ENCODE measurements at places on chromosomes 5 and 9.

DNA sequence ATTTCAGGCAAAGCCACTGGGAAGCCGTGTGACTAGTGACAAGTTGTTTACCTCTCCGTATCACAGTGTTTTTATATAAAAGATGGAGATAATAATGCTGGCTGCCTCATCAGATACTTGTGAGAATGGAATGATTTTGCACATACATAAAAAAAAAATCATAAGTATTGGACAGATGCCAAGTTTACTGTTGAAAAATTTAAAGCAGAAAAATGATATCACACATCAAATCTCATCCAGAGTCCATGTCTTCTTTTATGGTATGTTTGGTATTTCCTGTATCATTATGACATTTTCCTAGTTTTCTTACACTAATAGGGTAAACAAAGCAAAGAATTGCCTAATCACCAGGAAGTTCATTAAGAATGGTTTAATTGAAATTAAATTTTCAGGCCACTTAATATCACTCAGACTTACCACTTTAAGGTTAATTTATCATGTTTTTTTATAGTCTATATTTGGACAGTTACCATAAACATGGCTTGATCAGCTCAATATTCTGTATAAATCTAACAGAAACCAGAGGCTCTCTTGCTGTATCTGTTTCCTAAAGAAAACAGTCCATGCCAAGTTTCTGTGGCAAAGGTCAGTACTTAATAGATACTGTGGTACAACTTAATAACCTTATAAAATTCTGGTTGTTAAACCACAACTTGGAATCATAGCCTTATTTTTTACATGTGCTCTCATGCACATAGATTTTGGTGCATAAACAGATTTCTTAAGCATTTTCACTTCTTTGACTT is 656.5 kb upstream of the RIOK2 start:
- peak; percentile 10 for DNase-seq

DNA sequence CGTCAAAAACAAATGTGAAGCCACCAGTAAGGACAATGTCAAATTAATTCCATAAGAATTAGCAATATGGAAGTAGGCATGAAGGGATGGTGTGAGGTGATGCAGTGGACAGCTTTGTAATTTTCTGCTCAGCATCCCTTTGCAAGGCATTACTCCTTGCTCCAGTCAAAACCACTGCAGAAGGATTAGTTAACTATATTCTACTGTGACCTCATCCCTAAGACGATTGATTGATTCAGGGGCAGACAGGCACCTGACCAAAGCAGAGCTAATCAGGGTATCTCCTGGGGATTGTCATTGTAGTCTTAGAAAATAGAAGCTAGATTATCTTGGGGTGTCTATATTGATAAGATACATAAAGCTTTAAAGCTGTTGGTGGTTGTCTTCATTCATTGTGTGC is 98.7 kb downstream of the NMUR2 start:
- DNase-seq, result no peak

GRCh38 chr5:53948598-53948997 is 361.8 kb downstream of the ARL15 start:
- no peak for DNase-seq

DNA sequence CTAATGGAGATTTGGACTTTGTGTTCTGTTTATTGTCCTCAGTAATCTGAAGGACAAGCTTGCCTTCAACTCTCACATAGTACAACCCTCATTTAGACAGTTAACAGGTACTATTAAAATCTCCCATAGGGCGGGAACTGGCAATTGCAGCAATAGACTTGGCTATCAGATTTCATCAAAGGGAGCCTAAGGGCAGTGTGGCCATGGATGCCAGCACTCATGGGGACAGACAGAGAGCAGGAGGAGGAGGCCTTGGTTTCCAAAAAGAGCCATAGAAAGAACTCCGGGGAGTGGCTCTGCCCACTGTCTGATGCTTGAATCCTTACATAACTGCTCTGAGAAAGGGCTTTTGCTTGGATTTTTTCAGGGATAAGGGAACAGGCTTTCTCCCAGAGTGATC is 6.8 kb downstream of the SLC36A1 start:
- DNase-seq, result no peak

- DNase-seq, result peak; percentile 28
These were observed 157.7 kb downstream of the SLF1 start for GRCh38 chr5:94776167-94776566.

- no peak for DNase-seq
These were observed 52.3 kb downstream of the PSD2 start for GRCh38 chr5:139847790-139848507.

- no peak for DNase-seq
These were observed 70.5 kb downstream of the APBA1 start for GRCh38 chr9:69601698-69602097.

DNA sequence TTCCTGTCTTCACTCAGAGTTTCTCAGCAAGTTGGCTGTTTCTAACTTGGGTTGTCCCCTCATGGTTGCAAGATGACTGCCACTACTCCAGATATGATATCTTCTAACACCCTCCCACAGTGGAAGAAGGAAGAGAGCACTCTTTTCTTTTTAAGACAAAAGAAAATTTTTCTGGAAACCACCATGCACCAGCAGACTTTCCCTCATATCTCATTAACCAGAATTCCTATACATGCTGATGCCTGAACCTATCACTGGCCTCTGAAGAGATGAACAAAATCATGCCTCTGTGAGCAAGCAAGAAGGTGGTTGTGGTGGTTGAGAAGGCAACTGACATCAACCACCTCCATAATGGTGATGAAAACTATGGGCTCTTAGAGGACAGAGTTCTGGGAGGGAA is 56.8 kb downstream of the FEM1C start:
- no peak for DNase-seq

DNA sequence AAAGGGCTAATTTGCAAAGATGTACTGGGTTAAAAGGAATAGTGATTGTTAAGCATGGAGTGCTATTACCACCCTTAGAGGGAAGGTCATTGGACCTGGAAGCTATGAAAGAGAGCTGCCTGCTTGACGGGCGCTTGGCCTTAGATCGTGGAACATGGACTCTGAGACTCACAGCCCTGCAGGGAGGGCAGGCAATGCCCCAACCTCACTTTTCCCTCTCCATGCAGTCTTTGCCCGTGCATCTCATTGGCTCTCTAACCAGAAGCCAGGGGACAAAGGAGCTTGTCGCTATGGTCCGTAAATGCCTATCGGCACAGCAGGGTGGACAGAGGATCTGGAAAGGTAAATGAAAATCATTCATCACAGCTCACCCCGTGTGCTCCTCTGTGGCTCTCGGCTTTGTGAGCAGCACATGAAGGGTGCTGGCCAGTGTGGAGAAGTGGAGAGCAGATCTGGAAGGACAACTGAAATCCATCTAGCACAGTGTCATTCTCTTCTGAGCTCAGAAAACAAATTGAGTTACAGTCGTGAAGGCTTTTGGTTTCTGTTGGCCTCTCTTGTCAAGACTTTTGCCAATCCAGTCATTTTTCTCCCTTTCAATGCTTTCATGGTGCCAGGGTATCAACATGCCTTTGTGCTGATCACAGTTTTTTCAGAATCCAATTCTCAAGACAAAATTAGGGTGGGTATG is 186.2 kb downstream of the SNX18 start:
- DNase-seq, result no peak

DNA sequence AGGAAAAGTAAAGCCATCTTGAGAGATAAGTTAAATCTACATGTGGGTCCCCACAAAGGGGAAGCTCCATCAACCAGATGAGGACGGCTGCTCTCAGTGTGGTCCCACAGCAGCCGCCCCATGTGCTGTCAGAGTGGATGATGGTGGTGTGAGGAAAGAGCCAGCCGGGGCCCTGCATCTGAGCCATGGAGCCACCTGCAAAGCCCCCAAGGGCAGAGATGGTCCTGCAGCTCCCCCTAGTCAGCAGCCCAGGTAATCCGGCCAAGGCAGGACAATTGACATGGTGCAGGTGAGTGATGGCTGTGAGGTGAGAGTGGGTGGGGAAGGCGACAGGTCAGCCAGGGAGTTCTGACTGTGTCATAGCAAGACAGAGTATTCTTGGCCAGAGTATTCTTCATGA is 458.8 kb downstream of the ICE1 start:
- no peak for DNase-seq

GRCh38 chr5:35741971-35742370 is 114.7 kb upstream of the IL7R start:
- no peak for DNase-seq

GRCh38 chr5:68219161-68219816 is 3.7 kb downstream of the PIK3R1 start:
- DNase-seq, result no peak

DNA sequence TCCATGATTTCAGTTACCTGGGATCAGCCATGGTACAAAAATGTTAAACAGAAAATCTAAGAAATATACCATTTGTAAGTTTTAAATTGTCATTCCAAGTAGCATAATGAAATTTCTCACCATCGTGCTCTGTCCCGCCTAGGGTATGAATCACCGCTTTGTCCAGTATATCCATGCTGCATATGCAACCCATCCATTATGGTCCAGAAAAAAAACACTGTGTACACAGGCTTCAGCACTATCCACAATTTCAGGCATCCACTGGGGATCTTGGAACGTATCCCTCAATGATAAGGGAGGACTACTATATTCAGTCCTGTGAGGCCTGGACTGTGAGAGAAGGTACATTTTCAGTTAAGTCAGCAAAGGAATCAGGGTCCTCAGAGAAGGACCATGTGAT is 37.6 kb upstream of the HNRNPA0 start:
- no peak for DNase-seq

DNA sequence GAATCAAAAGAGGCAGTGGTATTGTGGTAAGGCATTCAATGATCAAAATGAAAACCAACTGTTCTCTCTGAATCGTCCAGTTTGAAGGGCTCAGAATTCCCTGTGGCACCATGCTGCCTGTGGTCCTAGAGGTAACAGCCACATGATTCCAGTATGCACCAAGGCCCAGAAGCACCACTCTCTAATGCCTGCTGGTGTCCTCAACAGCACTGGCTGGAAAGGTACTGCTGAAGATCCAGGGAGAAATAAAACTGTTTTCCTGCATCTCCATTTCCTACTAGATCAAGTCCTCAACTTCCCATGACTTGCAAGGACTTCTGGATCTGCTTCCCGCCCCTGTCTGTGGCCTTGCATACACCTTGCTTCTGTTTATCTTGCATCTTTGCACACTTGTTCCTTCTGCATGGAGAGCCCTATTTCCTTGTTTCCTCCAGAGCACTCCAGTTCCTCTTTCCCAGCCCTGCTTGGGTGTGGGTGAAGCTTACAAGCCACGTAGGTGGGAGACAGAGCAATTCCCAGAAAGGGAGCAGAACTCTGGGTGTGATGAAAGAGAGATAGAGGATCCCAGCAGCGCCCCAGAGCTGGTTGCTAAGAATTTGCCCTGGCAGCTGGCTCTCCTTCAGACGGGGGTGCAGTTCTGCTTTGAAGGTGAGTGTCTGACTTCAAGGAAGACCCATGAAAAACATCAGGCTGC is 41.0 kb upstream of the EQTN start:
- DNase-seq, result no peak

- DNase-seq, result peak; percentile 97
These were observed 169.1 kb upstream of the PIK3R1 start for GRCh38 chr5:68046445-68046844.

GRCh38 chr9:92941861-92942260 is 5.5 kb upstream of the FGD3 start:
- DNase-seq, result no peak

DNA sequence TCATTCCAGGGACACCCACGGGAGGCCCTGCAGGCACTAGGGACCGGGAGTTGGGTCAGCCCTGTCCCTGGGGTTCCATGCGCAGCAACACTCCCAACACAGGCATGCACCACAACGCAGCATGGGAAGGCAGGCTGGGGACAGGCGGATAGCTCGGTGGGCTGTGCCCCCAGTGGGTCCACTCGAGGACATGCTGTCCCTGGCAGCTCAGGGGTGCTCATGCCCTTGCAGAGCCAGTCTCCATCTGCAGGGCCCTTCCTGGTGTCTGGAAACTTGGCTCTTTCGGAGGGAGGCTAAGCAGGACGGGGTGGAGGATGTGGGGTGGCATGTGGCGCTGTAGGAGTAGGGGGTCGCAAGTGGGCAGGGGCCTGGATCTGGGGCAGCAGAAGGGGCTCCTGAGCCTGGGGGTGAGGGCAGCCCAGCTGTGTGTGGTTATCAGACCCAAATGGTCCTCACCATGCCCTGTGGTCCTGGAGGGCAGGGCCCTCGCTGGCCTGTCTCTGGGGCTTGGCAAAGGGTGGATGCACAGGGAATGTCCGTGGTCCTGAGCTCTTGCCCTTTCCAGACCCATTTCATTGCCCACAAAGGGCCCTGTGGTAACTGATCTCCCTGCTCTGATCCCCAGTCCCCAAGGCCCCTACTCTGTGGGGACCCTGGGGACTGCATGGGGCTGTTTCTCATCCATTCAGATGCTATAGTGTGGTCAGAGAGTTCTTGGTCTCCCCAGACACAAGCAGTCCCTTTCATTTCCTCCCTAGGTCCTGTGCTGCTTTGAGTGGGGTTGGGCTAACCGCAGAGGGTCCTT is 90.3 kb upstream of the PHYKPL start:
- DNase-seq, result no peak

DNA sequence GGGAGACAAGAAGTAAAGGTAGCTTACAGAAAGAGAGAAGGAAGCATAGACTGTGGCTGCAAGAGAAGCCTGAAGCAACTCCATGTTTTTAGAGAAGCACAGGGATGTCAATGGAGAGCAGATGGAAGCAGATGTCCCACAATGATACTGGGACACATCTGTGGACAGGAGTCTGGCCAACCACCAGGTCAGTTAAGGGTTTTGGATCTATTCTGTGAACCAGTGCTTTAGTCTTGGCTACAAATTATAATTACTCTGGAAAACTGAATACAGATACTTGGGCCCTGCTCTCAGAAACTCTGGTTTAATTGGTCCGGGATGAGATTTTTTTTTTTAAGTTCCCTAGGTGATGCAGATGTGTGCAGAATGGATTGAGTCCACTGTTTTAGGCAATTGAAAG is 592.8 kb downstream of the CSNK1G3 start:
- DNase-seq, result no peak

GRCh38 chr9:90645721-90646120 is 3.1 kb upstream of the DIRAS2 start:
- no peak for DNase-seq

GRCh38 chr9:76441551-76442322 is 17.2 kb upstream of the GCNT1 start:
- no peak for DNase-seq

- DNase-seq, result no peak
These were observed 98.0 kb upstream of the OTULINL start for GRCh38 chr5:14483504-14484157.

DNA sequence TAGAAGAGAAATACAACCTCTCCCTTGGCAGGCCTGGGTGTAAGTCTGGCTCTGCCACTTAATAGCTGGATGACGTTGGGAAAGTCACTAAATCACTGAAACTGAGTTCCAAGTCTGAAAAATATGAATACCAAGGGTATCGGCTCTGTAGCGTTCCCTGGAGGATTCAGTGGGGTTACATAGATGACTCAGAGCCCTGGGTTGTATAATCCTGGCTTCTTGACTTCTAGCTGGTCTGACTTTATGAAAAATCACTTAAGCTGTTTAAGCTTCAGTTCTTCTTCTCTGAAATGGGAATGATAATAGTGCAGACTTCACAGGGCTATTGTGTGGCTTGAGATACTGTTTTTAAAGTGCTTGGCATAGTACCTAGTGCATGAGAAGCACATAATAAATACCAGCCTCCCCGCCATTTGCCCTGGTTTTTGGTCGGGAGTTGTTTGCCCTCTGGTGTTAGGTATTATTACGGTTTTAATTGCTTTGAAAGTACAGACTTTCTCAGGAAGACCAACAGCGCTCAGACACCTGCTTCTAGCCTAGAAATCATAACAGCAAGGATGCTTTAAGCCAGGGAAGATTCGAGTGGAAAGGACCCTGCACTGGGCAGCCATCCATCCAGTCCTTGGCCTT is 43.0 kb downstream of the CYFIP2 start:
- no peak for DNase-seq
